Anterior cingulate cortex (tissue), 58 donors: ENCODE measurements at places on chromosomes 2 and 18.

- DNase-seq, result no peak
Observed at GRCh38 chr2:212949786-212950185, 201.6 kb downstream of the IKZF2 start.

- no peak for DNase-seq
Observed at GRCh38 chr18:67933271-67933670, 416.8 kb upstream of the DSEL start.

DNA sequence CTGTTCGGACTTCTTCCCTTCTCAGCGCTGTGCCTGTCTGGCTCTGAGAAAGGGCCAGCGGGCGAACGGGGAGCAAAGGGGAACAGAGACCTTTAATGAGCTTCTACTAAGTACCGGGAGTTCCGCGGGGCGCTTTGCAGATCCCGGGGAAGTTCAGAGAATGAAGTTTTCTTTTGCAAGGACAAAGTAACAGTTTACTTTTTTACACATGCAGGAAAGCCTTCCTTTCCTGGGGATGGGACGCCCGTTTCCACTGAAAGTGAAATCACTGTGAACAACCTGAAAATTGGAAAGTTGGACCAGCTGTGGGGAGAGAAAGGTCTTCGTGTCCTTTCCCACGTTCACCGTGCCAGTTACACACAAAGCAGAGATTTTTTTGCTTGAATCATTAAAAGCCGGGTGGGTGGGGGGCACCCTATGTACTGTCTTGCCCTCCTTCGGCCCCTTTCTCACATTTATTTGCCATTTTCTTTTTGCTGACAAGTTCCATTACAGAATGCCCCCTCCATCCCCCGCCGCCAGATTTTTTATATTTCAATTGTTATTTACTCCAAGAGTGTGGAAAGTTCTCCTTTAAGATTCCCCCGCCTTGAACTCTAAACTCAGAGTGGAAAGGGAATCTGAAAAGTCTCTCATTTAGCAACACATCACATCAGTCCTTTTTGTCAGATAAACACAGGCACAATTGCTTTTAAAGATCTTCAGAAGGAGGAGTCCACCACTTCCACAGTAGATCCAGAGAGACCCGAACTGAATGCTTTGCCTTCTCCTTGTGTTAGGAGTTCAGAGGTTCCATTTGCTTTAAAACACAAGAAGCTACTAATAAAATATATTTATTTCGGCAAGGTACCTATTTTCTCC is 1.1 kb upstream of the FN1 start:
- no peak for DNase-seq

DNA sequence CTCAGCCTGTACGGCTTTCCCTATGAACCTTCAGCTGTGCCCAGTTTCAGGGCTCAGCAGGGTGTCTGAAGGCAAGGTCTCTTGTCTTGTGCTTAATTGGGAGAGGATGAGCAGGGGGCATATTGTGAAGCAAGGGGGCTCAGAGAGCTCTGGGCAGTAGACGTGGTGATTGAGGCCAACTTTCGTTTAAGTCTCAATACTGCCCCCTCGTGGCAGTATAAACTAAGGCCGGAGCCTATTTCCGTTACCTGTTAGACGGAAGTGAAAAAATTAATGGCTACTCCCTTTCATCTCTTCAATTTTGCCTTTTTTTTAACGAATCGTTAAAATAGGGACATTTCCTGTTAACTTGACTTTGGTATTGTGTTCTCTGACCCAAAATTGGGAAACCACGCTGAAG is 193.4 kb downstream of the TDRD15 start:
- DNase-seq, result peak; percentile 30

DNA sequence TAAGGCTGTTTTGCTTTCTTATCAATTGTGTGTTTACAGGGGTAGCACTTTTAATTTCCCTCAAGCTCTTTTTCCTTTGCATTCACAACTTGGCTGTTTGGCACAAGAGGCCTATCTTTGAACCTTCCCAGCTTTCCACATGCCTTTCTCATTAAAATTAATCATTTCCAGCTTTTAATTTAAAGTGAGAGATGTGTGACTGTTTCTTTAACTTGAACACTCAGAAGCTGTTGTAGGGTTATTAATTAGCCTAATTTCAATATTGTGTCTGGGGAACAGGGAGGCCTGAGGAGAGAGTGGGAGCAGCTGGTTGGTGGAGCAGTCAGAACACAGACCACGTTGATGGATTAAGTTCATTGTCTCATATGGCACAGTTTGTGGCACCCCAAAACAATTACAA is 4.7 kb downstream of the ASB1 start:
- DNase-seq, result no peak

DNA sequence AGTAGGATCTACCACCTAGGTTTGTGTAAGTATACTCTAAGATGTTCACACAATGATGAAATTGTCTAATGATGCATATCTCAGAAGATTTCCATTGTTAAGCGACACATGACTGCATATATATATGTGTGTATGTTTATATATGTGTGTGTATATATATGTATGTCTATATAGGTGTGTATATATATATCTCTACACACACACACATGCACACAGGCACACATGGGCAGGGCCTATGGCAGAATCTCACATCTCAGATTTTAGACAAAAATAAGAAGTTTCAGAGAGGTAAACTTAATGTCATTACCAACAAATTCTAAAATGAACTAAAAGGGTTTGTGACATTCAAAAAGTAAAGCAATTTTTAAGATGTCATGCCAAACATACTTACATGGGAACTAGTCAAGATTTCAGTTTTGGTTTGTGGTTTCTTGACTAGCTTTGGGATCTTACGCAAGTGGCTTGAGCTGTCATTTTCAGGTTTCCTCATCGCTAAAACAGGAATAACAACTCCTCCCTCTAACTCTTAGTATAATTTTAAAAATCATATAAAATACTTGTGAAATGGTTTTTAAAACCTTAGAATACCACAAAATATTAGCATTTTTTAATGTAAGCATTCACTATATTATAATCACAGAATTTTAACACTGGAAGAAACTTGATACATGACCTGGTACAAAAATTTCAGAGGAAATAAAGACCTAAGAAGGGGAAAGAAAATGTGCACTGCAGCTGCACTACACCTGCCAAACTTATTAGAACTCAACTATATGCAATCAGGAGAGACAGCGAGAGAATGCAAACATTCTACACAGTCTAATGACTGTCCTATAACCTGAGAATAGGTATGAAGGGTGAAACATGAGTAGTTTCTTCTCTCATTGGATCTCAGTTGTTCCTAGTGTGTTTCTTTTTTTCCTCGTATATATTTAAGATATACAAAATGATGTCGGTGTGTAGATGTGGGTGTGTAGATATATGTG is 75.7 kb downstream of the TTC21B start:
- no peak for DNase-seq

- DNase-seq, result no peak
Observed at GRCh38 chr2:85589982-85590791, 5.4 kb upstream of the RNF181 start.

GRCh38 chr18:22816266-22817176 is 116.6 kb upstream of the RBBP8 start:
- DNase-seq, result no peak

DNA sequence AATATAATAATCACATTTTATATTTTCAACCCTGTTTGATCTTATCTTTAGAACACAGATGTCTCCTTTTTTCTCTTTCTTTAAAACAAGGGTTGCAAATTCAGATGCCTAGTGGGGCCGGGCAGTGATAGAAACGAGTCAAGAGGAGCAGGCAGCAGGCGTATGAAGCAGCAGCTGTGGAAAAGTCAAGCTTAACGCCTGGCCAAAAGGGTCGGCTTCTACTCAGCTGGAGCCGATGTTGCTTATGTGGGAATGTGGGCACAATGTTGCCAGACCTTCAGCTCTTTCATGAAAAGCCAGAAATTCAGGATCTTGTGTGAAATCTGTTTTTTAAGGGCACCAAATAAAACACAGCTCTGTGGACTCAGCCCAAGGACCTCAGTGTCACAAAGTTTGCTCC is 642.7 kb downstream of the ARHGAP15 start:
- no peak for DNase-seq

- no peak for DNase-seq
Observed at GRCh38 chr2:144477957-144478311, 42.0 kb downstream of the ZEB2 start.

DNA sequence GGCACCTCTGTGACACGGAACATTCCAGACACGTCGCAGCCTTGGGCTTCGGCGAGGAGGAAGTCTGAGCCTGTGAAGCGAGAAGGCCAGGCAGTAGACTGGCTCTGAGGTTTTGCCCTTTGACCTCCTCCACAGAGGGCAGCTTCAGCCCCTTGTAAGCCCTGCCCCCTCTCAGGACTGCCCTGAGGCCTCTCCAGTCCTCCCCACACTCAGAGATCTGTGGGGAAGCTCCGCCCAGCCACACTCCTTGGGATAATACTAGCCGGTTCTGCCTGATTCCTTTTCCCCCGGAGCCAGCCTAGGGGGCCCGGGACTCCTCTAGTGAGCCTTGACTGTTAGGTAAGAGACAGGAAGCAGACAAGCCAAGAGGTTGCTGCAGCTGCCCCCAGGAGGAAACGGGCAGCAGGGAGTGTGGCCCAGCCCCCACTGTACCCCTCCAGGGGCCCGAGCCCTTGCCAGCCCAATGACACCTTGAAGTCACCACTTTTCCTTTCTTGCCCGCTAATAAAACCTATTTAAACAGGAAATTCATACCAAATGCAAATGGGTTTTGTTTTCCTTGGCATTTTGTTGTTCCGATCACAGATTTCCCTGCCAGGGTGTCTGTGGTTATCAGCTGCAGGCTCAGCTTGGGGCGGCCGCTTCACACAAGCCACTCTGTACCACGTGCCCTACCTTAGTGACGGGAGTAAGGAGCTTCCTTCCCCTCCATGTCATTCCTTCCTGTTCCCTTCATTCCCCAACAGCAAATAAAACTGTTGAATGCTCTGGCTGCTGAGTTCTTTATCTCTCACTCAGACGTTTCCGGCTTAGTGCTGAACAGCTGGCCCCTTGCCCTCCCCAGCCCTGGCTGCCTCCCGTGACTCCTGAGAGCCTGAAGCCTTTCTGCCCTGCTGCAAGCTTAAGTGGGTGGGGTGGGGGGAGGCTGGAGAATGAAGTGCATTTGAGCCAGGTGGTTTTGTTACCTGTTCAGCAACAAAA is 124.7 kb downstream of the CABLES1 start:
- DNase-seq, result no peak

GRCh38 chr18:52439457-52439856 is 99.5 kb downstream of the DCC start:
- DNase-seq, result no peak

- no peak for DNase-seq
Observed at GRCh38 chr2:226579519-226579918, 220.1 kb downstream of the IRS1 start.

DNA sequence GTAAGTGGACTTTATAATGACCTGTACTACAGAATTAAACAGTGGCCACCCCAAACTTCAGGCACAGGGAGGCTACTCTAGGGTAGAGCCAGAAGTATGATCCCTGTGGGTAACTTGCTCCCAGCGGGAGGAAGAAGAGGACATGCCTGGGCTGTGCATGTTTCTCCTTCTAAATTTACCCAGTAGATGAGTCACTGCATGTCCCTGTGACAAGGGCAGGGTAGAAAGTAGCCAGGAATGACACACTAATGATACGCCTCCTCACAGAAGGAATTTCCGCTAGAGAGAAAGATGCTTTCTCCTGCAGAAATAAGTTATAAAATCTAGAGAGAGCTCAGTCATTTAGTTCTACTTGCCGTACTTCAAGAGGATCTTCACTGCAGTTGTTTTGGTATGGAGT is 7.5 kb downstream of the ACYP2 start:
- no peak for DNase-seq

- DNase-seq, result no peak
Observed at GRCh38 chr2:172358691-172359556, 68.5 kb upstream of the ITGA6 start.

DNA sequence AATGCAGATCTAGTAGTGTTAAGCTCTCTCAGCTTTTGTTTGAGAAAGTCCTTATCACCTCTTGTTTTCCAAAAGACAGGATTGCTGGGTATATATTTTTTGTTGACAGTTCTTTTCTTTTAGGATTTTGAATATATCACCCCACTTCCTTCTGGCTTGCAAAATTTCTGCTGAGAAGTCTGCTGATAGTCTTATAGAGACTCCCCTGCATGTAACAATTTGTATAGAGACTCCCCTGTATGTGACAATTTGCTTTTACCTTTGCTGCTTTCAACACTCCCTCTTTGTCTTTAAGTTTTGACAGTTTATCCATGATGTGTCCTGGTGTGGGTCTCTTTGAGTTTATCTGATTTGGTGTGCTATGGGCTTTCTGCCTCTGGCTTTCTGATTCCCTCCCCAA is 115.0 kb upstream of the CCDC85A start:
- no peak for DNase-seq

DNA sequence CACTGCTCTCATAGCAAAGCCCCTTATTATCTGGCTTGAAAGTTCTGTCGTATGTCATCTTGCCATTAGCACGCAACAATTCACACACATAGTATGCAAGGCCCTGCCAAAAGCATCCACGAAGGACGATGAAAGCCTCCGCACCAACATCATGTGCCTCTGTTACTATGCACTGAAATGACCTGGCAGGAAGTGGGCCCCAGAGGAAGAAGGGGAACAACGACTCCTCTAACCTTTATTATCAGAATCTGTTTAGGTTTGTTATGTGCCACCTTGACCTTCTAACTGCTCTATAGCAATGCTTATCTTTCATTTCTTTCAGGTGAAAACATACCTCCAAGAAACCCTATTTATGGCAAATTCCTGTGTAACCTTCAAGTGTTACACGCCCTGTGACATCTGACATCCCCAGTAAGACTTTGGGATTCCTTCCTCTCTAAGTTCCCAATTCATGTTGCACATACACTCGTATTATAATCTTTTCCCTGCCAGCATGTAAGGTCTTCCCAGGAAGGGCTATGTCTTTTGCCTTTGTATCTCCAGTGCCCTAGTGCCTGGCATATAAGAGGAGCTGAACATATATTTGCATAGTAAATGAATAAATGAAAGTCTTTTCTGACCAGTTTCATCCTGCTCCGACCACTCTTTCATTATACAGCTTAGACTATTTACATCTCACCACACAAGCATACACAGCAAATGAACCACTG is 7.0 kb upstream of the NDUFV2 start:
- no peak for DNase-seq

GRCh38 chr18:60684843-60685513 is 312.4 kb upstream of the MC4R start:
- no peak for DNase-seq

DNA sequence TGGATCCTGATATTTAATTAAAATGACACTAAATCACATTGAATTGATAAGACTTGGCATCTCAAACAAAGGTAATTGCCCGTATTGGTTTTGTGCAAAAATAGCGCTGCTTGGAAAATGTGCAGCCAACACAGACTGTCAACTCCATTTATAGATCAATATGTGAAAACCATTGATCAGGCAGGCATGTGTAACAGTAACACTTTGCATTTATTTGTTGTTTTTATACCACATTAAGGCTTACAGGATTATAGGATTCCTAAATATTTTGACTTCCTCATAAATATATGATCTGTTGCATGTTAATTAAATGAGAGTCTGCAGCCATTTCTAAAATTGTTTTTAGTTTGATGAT is 30.2 kb downstream of the ARHGAP15 start:
- no peak for DNase-seq

- DNase-seq, result no peak
Observed at GRCh38 chr2:196482119-196483065, 157.1 kb upstream of the CCDC150 start.
